ENCODE measurements at places on chromosomes 7 and 10. TPM values are rescaled to one million over a fixed set of nuclear protein-coding genes. Genes with fewer than 3 reads are reported as not detected.

DNA sequence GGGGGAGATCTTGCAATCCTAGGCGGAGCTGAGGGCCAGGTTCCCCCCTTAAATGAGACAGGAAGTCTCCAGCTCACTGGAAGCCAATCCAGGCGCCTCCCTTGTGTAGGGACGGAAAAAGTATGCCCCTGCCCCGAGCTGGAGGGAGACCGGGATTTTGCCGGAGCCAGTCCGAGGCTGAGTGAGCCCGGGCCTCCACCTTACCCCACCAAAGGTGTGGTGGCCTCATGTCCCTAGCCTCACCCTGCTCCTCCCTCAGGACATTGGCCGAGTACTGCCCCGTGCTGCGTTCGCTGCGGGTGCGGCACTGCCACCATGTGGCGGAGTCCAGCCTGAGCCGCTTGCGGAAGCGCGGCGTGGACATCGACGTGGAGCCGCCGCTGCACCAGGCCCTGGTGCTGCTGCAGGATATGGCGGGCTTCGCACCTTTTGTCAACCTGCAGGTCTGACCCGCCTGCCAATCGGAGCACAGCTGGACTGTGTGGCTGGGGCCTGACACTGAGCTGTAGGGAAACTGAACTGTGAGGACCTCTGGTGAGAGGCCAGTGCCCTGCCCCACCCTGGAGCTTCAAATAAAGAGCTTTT is 2.0 kb downstream of the FBXL15 start:
- peak; percentile 87 for DNase-seq
- H3K27me3 ChIP-seq = no peaks in the 10 kb centered on the region
- peaks cover 20% of the 10 kb centered on the region for H3K36me3 ChIP-seq
- peaks cover 28% of the 10 kb centered on the region for H3K4me1 ChIP-seq

DNA sequence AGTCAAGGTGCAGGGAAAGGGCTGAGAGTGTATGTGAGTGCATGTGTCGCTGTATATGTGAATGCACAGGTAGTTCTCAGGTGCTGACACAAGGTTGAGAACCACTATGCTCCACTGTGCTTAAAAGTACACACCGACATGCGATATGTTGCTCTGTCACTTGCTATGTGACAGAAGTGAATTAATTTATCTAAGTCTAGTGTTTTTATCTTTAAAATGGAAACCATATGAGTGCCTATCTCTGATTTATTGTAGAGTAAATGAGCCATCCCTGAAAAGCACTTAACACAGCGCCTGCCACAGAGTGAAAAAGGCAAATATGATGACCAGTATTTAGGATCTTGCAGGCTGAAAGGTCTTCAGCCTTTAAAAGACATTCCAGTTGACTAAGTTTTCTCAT is 4.9 kb downstream of the SLC35B4 start:
- no peak overlapping the region for H3K4me3 ChIP-seq
- no peak overlapping the region for H3K27ac ChIP-seq
- peaks cover 12% of the 10 kb centered on the region for H3K4me1 ChIP-seq
- no peaks in the 10 kb centered on the region for H3K36me3 ChIP-seq
- DNase-seq = no peak

DNA sequence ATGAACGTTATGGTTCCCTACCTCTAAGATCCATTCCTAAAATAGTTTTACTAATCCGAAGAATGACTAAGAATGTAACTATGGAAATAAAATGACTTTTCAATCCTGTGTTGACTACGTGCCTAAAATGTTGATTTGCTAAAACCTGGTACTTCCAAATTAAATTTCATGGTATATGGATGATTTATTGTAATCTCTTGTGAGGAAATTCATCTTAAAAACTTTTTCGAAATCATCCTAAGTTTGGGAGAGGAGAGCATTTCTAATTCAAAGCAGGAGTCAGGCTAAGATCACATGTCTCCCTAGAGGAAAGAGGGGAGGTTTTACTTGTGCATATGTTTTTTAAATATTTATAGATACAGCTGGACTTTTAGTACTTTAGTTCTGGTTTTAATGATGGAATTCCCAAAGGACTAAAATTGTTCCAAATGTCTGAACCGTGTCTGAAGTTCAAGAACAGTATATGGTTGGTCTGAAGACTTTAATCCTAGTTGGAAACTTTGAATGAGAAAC is 483.9 kb downstream of the AUTS2 start:
- no peaks in the 10 kb centered on the region for H3K36me3 ChIP-seq
- no peak overlapping the region for H3K27ac ChIP-seq
- DNase-seq = no peak
- H3K27me3 ChIP-seq = no peaks in the 10 kb centered on the region

GRCh38 chr10:7525314-7526016 is 114.6 kb upstream of the SFMBT2 start:
- no peaks in the 10 kb centered on the region for H3K4me1 ChIP-seq
- no peak overlapping the region for H3K4me3 ChIP-seq
- H3K27ac ChIP-seq = no peak overlapping the region

DNA sequence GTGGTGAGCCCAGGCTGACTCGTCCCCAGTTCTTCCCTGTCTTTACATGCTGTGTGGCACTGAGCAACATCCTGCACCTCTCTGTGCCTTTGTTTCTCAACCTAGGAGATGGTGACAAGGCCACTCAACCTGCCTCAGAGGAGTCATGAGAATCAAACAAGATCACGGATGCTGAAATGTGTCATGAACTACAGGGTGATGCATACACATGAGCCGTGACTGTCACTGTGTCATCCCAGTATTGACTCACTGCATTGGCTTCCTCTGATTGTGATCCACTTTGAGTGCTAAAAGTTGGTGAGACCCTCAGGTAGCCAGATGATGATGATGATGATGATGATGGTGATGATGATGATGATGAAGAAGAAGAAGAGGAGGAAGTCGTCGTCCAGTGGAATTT is 11.5 kb downstream of the C10orf71 start:
- no peaks in the 10 kb centered on the region for H3K4me1 ChIP-seq
- no peaks in the 10 kb centered on the region for H3K36me3 ChIP-seq
- no peaks in the 10 kb centered on the region for H3K27me3 ChIP-seq
- no peak overlapping the region for H3K4me3 ChIP-seq
- H3K27ac ChIP-seq = no peak overlapping the region

GRCh38 chr7:49523870-49524269 is 249.6 kb upstream of the VWC2 start:
- H3K27ac ChIP-seq = no peak overlapping the region
- no peak overlapping the region for H3K4me3 ChIP-seq
- H3K36me3 ChIP-seq = no peaks in the 10 kb centered on the region

GRCh38 chr10:77501846-77502261 is 135.8 kb downstream of the KCNMA1 start:
- no peak overlapping the region for H3K27ac ChIP-seq
- H3K4me3 ChIP-seq = no peak overlapping the region
- no peak for DNase-seq
- no peaks in the 10 kb centered on the region for H3K27me3 ChIP-seq

DNA sequence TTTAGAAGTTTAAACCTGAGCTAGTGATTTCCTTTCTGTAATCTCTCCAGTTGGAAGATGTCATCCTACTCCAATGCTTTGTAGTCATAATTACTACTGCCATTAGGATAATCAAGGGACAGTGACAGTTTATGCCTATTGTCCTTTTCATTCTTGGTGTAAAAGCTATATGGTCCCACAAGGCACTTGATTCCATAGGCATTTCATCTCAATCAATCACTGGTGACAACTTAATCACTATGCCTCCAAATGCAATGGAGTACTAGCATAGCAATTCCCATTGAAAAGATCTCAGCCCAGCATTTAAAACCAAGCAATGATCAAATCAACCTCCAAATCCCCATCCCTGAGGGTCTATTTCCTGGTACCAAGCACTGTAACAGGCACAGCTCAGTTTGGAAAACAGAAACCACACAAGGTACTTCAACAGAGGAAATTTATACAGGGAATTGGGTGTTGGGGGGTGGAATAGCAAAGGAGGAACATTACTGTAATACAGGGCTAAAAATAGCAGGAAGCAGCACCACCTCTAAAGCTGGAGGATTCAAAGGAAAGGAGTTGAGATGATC is 51.0 kb downstream of the FHIP2A start:
- H3K4me1 ChIP-seq = peaks cover 14% of the 10 kb centered on the region
- no peaks in the 10 kb centered on the region for H3K27me3 ChIP-seq
- no peak overlapping the region for H3K4me3 ChIP-seq
- H3K27ac ChIP-seq = no peak overlapping the region
- DNase-seq = no peak

DNA sequence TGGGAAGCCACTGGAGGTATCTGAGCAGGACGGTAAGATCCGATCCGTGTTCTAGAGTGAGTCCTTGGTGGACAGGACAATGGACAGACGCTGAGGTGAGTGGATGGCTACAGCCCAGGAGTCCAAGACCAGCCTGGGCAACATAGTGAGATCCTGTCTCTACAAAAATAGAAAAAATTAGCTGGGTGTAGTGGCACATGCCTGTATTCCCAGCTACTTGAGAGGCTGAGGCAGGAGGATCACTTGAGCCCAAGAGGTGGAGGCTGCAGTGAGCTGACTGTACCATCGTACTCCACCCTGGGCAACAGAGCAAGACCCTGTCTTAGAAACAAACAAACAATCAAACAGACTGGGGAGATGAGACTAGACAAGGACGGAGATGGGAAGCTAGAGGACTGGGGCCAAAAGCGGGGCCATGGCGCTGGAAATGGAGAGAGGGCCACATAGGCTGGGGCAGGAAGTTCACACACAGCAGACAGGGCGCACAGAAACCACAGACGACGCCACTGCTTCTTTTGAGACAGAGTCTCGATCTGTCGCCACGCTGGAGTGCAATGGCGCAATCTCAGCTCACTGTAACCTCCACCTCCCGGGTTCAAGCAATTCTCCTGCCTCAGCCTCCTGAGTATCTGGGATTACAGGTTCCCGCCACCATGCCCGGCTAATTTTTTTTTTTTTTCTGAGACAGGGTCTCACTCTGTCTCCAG is 24.7 kb downstream of the DAGLB start:
- no peak for DNase-seq
- H3K4me3 ChIP-seq = no peak overlapping the region
- H3K36me3 ChIP-seq = peaks cover 48% of the 10 kb centered on the region
- H3K27me3 ChIP-seq = no peaks in the 10 kb centered on the region

GRCh38 chr10:48251525-48252353 is 22.8 kb downstream of the FRMPD2 start:
- no peaks in the 10 kb centered on the region for H3K36me3 ChIP-seq
- no peak overlapping the region for H3K27ac ChIP-seq
- no peaks in the 10 kb centered on the region for H3K27me3 ChIP-seq
- no peak overlapping the region for H3K4me3 ChIP-seq
- DNase-seq = peak; percentile 11

DNA sequence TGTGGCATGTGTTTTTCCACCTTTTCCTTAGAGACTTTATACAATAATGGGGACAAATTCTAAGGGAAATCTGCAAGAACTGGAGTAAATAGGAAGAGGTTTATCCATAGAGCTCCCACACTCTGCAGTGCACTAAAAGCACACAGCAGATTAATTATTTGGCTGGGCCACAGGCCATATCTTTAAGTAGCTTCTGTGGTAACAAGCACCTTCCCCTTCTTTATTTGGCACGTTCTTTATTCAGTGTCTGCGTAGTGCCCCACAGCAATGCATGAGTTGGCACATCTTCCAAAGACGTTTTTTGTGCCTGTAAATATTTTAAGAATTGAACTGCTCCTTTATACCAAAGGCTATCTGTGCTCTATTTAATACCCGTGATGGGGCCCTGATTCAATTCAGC is 104.9 kb upstream of the MBL2 start:
- H3K27ac ChIP-seq = no peak overlapping the region
- H3K27me3 ChIP-seq = no peaks in the 10 kb centered on the region
- DNase-seq = no peak
- H3K4me3 ChIP-seq = no peak overlapping the region
- no peaks in the 10 kb centered on the region for H3K4me1 ChIP-seq
- no peaks in the 10 kb centered on the region for H3K36me3 ChIP-seq

DNA sequence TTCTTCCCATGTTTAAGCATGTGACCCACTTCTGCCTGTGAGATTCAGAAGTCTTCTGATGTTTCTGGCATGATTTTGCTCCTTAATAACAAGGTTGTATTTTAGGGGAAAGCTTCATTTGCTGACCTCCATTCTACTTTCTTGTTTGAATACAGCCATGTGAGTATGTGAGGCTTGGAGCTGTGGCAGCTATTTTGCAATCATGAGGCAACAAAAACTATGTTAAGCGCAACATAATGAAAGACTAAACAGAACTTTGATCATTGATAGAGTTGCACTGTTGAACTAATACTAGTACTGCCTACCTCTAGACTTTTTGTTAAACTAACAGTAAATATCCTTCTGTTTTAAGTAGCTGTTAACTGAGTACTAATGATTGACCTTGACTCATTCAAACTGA is 203.8 kb upstream of the FAM3C start:
- H3K4me1 ChIP-seq = peaks cover 12% of the 10 kb centered on the region

- no peak overlapping the region for H3K27ac ChIP-seq
- no peaks in the 10 kb centered on the region for H3K27me3 ChIP-seq
- peaks cover 34% of the 10 kb centered on the region for H3K36me3 ChIP-seq
- DNase-seq = no peak
- H3K4me3 ChIP-seq = no peak overlapping the region
Measured at GRCh38 chr7:74101061-74101681, 17.6 kb downstream of the LIMK1 start.

The NRCAM gene
- total RNA-seq = 171 TPM

The ZNF488 gene
- total RNA-seq = 0.14 TPM

The ITPRIP gene
- 19.2 TPM for total RNA-seq

The GIMAP5 gene
- total RNA-seq = 65.0 TPM
